ENCODE measurements at places on chromosomes 1 and 21.

DNA sequence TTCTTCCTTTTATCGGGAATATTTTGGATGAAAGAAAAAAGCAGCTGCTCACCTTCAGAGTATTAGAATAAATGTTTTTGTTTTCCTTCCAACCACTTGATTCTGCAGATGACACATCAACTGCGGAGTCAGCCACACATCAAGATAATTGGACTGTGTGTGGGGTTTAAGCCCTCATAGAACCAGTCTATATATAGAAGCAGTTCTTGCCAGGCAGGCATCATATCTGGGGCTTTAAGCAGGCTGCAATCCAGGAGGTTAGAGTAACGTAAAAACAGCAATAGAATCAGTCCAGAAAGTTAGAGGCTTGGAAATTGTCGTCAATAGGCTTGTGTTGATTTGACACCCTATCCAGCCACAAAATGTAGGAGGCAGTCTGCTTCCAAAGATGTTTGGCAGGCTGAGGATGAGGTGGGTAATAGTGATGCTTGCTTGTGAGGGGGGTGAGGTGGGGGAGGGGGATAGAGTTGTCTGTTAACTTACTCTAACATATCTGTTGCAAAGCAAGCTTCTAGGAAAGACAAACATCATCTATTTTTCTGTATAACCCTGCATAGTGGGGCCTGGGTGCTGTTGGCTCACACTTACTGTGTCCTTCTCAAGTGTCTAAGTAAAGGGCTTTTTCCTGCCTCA, 64.8 kb downstream of the PEX14 start:
- DNase-seq, result no peak

GRCh38 chr1:225688345-225688744, 35.4 kb upstream of the ENAH start:
- DNase-seq, result no peak

GRCh38 chr1:192824511-192824910, 15.7 kb downstream of the RGS2 start:
- DNase-seq, result no peak

GRCh38 chr1:58964428-58964827, 180.6 kb upstream of the JUN start:
- DNase-seq, result no peak

GRCh38 chr1:85148524-85149250, 52.1 kb downstream of the SYDE2 start:
- DNase-seq, result peak; percentile 24

All from KBM-7 (cell line).